ENCODE measurements at places on chromosomes 1 and 21.

DNA sequence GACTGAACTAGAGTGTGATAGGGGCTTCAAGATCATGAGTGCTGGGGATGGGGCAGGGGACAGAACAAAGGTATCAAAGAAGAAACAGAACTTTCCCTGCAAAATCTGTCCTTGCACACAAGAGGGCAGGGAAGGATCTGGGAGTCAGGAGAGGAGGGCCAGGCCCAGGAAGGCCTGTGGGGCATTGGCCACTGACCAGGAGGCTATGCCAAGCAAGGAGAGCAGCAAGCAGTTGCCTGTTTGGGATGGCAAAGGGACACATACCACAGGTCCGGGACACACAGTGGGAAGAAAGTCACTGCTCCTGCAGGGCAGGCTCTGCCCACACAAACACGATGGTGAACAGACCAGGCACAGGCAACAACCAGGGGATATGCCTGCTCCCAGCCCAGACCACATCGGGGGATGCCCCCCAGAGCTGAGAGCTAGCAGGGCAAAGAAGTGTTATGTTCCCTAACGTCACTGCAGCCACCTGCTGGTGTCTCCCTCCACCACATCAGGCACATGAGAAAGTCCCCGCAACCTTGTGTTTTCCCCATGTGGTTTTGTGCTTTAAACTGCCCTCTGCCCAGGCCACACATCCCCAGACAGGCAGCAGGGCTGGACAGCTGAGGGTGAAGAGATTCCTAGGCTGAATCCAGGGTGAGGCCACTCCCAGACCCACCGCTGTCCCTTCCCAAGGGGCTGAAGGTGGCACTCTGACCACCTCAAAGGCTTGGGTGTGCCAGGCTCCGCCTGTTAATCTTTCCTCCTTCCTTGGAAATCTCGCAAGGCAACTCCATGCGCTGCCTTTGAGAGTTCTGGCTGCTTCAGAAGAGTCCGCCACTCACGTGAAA, 53.6 kb downstream of the KIF21B start:
- DNase-seq, result no peak

DNA sequence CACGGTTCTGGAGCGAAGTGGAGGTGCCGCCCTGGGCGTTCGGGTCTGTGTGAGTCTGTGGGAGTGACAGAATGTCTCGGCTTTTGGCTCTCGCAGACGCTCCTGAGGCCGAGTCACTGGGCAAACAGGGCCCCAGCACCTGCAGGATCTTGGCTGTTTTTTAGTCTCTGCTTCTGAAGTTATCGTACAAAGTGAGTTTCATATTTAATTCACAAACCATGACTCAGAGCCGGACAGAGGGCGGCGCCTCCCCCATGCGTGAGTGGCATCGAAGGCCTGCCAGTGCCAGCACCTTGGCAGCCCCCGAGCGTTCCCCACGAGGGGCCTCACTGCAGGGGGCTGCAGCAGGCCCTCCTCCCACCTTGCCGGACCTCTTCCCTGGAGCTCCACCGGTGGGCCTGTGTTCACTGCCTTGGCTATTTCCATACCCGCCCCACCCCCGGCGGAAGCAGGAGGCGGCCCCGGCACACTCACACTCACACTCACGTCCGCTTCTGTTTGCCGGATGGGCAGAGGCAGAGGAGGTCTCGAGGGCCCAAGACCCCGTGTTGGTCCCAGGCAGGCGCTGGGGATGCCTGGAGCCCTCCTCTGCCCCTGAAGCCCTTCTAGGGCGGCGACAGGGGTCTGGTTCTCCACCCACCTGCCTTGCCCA, 56.3 kb downstream of the MORN1 start:
- DNase-seq, result no peak

GRCh38 chr1:239657291-239657690, 270.9 kb downstream of the CHRM3 start:
- no peak for DNase-seq

- no peak for DNase-seq
These were observed 379.2 kb upstream of the ADAMTS5 start for GRCh38 chr21:27346041-27346448.

GRCh38 chr21:33734818-33735217, 92.5 kb downstream of the ITSN1 start:
- no peak for DNase-seq

GRCh38 chr1:159800177-159800930, 1.8 kb upstream of the FCRL6 start:
- DNase-seq, result peak; percentile 33

- no peak for DNase-seq
These were observed 95.9 kb downstream of the PTPN14 start for GRCh38 chr1:214455479-214455878.

- no peak for DNase-seq
These were observed 11.6 kb upstream of the POFUT2 start for GRCh38 chr21:45299026-45299863.

DNA sequence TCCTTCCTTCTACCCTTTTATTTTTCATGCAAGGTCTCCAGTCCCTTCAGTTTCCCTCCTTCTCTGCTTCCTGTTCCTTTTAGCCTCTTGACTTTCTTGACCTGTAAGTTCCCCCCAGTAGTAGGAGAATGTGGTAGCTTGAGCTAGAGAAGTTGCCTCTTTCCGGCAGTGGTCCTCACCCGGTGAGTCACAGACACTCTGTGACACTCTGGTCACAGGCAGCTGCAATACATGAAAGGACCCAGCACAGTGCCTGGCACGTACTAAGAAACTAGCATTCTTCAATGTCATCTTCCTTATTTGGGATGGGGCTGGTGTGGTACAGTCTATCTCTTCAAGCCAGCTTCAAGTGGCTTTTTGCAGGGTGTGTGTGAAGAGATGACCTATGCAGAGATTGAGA, 16.0 kb downstream of the PFKFB2 start:
- no peak for DNase-seq

DNA sequence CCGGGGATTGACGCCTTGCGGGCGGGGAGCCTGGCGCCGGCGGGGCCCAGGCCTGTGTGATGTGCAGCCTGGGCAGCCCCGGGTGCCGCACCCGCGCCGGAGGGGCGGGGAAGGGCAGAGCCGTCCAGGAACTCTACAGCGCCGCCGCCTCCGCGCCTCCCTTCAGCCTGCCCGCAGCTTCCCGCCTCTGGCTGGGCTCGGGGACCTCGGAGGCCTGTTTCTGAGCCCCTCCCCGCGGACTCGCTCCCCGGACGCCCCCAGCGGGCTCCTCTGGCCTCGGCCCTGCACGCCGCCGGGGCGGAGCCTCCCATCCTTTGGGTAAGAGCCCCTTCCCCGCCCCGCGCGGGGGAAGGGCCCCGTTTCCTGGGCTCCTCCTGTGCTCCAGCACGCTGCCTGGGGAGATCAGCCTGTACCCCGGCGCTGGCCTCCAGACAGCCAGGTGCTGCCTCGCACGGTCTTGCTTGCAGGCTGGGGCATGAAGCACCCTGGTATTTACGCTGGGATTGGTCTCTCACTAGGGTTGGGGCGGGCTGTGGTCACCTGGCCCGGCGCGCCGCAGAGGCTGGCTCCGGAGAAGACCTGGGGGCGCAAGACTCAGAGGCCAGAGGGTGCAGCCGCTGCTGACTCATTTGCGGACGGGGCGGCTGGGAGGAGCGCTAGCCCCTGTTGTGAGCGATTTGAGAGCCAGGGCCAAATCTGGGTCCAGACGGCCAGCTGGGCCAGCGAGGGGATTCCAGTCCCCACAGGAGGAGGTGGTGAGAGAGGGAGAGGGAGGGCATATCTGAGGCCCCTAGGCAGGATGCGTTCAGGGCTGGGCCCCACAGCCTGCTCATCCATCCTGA, 5.7 kb upstream of the ACOT11 start:
- DNase-seq, result peak; percentile 63

All from activated CD4-positive, alpha-beta T cell treated with anti-CD3 and anti-CD28 coated beads, Interleukin-2, Interleukin-6, amounts not matched to agents 100 ng/mL and 50 ng/mL, durations not matched to agents 16 hours and 8 hours (primary cell).